ENCODE measurements at places on chromosomes 3 and 15. TPM values are rescaled to one million over a fixed set of nuclear protein-coding genes. Genes with fewer than 3 reads are reported as not detected.

TICRR gene
- total RNA-seq = 0.69 TPM

TNFSF10 gene
- 7.4 TPM for total RNA-seq

GLDN gene
- not detected for total RNA-seq

TCAIM gene
- total RNA-seq = 12.9 TPM

MCF2L2 gene
- total RNA-seq = 1.8 TPM

ACKR4 gene
- 0.11 TPM for total RNA-seq

DUOX2 gene
- not detected for total RNA-seq

DNA sequence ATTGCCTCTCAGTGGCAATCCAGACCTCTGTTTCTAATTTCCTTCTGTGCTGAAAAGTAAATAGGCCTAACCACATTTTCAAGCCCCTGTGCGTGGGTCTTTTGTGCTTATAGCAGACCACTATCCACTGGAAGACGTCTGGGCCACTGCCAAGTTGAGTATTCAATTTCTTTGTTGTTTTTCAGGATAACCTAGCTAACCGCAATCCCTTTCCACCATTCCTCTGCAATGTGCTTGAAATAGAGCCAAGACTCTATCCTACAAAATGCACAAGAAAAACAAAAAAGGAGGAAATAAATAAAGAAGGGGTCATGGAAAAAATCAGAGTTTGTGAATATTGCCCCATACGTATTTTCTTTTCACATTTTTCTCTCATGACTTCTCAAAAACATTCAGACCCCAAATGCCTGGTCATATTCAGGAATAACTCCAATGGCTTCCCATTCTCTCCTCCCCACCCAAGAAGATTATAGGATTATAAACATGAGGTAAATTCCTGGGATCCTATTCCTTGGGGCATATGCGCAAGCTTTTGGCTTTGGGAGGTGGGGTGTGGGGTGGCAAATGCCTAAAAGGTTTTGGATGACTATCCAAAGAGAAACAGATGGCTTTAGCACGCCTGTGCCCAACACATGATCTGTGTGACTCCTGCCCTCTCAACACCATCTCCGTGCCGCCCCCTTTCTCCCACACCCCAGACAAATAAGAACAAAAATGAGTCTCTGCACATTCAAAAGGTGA, 217.9 kb upstream of the THBS1 start:
- no peaks in the 10 kb centered on the region for H3K27me3 ChIP-seq
- no peak for DNase-seq
- H3K27ac ChIP-seq = no peak overlapping the region
- no peaks in the 10 kb centered on the region for H3K4me1 ChIP-seq
- no peak overlapping the region for H3K4me3 ChIP-seq

GRCh38 chr3:78645628-78646310, 1122.0 kb downstream of the ROBO1 start:
- H3K4me1 ChIP-seq = no peaks in the 10 kb centered on the region
- no peaks in the 10 kb centered on the region for H3K27me3 ChIP-seq
- H3K36me3 ChIP-seq = no peaks in the 10 kb centered on the region
- H3K4me3 ChIP-seq = no peak overlapping the region
- no peak for DNase-seq

- no peaks in the 10 kb centered on the region for H3K4me1 ChIP-seq
- H3K27me3 ChIP-seq = peaks cover 2% of the 10 kb centered on the region
- H3K4me3 ChIP-seq = no peak overlapping the region
- H3K27ac ChIP-seq = no peak overlapping the region
These were observed 235.1 kb upstream of the GAP43 start for GRCh38 chr3:115388166-115388565.

- peak overlapping the region; percentile 69 for H3K4me3 ChIP-seq
- peak overlapping the region; percentile 95 for H3K27ac ChIP-seq
- H3K36me3 ChIP-seq = peaks cover 13% of the 10 kb centered on the region
- peaks cover 62% of the 10 kb centered on the region for H3K4me1 ChIP-seq
- no peak for DNase-seq
- H3K27me3 ChIP-seq = no peaks in the 10 kb centered on the region
These were observed 43.2 kb downstream of the ARHGEF3 start for GRCh38 chr3:56758539-56758981.

- no peak overlapping the region for H3K4me3 ChIP-seq
- H3K36me3 ChIP-seq = peaks cover 76% of the 10 kb centered on the region
- H3K4me1 ChIP-seq = peaks cover 96% of the 10 kb centered on the region
- no peaks in the 10 kb centered on the region for H3K27me3 ChIP-seq
- DNase-seq = no peak
- peak overlapping the region; percentile 25 for H3K27ac ChIP-seq
These were observed 7.3 kb upstream of the ISG20 start for GRCh38 chr15:88631464-88632028.

- no peak overlapping the region for H3K4me3 ChIP-seq
- no peak overlapping the region for H3K27ac ChIP-seq
These were observed 96.3 kb downstream of the IGSF11 start for GRCh38 chr3:118938183-118938961.

DNA sequence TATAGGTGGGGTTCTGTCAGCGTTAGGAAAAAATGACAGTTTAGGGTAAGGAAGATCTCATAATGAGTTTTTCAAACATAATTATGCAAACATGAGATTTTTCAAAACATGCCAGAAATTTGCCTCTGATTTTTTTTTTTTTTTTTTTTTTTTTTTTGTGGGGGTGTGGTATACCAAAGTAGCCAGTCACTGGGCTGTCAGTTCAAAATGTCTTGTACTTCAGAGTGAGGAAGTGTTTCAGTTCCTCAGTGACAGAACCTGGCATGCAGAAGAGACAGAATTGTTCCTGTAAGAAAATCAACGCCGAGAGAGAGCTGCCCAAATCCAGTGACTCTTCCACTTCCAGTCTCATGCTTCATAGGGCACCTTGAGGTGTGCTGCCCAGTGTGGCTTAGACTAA, 9.7 kb downstream of the NCBP2 start:
- H3K27me3 ChIP-seq = no peaks in the 10 kb centered on the region
- H3K4me1 ChIP-seq = peaks cover 35% of the 10 kb centered on the region
- peaks cover 83% of the 10 kb centered on the region for H3K36me3 ChIP-seq
- no peak for DNase-seq
- H3K27ac ChIP-seq = peak overlapping the region; percentile 82

GRCh38 chr3:104519468-104520227, 847.1 kb upstream of the ALCAM start:
- H3K4me3 ChIP-seq = peak overlapping the region; percentile 68
- peaks cover 54% of the 10 kb centered on the region for H3K4me1 ChIP-seq
- DNase-seq = no peak

DNA sequence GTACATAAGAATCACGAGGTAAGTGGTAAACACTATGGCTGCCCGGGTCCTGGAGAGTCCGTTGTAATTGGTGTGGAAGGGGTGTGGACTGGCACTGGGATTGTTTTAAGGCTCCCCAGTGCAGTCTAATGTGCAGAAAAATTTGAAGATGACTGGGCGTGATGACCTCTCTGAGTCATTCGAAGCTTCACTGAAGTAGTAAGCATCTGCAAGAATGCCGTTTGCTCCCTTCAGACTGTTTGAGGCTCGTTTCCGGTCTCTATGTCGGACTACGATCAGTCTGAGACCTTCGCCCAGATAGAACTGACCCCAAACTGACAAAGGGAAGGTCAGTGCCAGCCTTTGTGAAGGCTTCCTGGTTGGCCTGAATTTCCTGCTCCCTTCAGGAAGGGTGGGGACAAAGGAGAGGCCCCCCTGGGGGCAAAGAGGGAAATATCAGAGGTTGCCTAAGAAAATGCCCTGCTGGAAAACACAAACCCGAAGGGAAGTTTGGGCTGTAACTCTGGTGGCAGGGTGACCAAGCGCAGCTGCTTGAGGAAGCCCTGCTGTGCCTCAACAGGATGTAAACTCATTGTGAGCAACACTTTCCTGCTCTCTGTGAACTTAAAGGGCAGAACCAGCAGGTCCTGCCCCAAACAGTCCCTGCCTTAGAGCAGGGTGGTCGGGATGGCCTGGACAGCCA, 34.6 kb downstream of the BTD start:
- peak overlapping the region; percentile 3 for H3K4me3 ChIP-seq
- H3K4me1 ChIP-seq = peaks cover 32% of the 10 kb centered on the region
- peak overlapping the region; percentile 78 for H3K27ac ChIP-seq
- H3K36me3 ChIP-seq = no peaks in the 10 kb centered on the region

DNA sequence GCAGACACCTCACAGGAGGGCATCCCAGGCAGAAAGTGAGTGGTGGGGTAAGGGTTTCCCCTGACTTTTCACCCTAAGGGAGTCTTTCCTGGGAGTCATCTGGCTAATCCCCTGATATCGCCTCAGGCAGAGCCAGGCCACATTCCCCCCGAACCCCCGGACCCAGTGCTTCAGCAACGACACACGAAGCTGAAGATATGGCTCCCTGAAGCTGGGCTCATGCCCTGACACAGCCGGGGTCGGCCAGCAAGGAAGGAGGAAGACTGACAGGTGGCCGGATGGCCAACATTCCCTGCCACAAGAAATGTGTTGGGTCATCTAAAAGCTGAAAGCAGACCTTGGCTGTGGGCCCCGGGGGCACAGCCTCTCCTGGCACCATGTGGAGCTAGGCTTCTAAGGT, 14.4 kb downstream of the CHST13 start:
- DNase-seq = peak; percentile 7
- no peaks in the 10 kb centered on the region for H3K4me1 ChIP-seq
- H3K36me3 ChIP-seq = no peaks in the 10 kb centered on the region
- no peaks in the 10 kb centered on the region for H3K27me3 ChIP-seq
- no peak overlapping the region for H3K27ac ChIP-seq

- no peaks in the 10 kb centered on the region for H3K27me3 ChIP-seq
- H3K4me1 ChIP-seq = peaks cover 53% of the 10 kb centered on the region
These were observed 43.6 kb downstream of the PDIA5 start for GRCh38 chr3:123110282-123110975.

- DNase-seq = no peak
- H3K36me3 ChIP-seq = peaks cover 5% of the 10 kb centered on the region
- H3K4me3 ChIP-seq = no peak within 1 kb of the TSS
These were observed at the start of gene SMCO1 for GRCh38 chr3:196514913-196515621. Gene SMCO1, minus strand, starts transcription at chr3:196515346. Its CDS starts 137 bp downstream, at chr3:196515209.

- peaks cover 13% of the 10 kb centered on the region for H3K27me3 ChIP-seq
- H3K36me3 ChIP-seq = no peaks in the 10 kb centered on the region
- no peak for DNase-seq
- H3K27ac ChIP-seq = no peak overlapping the region
- no peaks in the 10 kb centered on the region for H3K4me1 ChIP-seq
These were observed 13.8 kb upstream of the PPP4R2 start for GRCh38 chr3:72982609-72983366.

DNA sequence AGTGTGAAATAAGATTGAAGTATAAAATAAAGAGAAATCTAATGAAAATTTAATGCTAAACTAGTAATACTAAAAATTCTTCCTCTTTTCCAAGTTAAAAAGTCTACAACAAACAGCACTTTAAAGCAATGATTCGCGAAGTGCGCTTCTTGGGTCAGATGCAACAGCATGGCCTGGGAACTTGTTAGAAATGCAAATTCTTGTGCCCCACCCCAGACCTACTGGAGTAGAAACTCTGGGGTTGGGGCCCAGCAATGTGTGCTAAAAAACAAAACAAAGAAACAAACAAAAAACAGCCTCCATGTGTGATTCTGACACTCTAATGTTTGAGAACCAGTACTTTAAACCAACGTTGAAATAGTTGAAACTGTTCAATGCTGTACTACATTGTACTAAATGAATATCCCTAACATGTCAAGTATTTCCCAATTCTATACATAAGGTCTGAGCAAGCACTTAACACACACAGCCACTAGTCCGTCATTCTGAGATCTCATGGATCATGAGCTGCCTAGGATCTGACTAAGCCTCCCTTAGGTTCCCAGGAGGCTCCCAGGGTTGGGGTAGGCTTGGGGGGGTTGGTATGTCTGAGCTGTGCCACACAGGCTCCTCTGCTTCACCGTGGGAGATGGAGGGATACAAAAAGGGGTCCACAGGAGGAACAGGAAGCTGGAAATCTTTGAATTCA, 6.1 kb downstream of the RASGRP1 start:
- peak overlapping the region; percentile 25 for H3K27ac ChIP-seq
- H3K4me1 ChIP-seq = peaks cover 94% of the 10 kb centered on the region
- no peaks in the 10 kb centered on the region for H3K27me3 ChIP-seq
- peaks cover 64% of the 10 kb centered on the region for H3K36me3 ChIP-seq
- H3K4me3 ChIP-seq = peak overlapping the region; percentile 9

GRCh38 chr3:3802046-3802445, 2.8 kb downstream of the LRRN1 start:
- no peak for DNase-seq
- H3K27me3 ChIP-seq = peaks cover 32% of the 10 kb centered on the region
- no peaks in the 10 kb centered on the region for H3K36me3 ChIP-seq
- peaks cover 23% of the 10 kb centered on the region for H3K4me1 ChIP-seq
- H3K27ac ChIP-seq = no peak overlapping the region
- no peak overlapping the region for H3K4me3 ChIP-seq

DNA sequence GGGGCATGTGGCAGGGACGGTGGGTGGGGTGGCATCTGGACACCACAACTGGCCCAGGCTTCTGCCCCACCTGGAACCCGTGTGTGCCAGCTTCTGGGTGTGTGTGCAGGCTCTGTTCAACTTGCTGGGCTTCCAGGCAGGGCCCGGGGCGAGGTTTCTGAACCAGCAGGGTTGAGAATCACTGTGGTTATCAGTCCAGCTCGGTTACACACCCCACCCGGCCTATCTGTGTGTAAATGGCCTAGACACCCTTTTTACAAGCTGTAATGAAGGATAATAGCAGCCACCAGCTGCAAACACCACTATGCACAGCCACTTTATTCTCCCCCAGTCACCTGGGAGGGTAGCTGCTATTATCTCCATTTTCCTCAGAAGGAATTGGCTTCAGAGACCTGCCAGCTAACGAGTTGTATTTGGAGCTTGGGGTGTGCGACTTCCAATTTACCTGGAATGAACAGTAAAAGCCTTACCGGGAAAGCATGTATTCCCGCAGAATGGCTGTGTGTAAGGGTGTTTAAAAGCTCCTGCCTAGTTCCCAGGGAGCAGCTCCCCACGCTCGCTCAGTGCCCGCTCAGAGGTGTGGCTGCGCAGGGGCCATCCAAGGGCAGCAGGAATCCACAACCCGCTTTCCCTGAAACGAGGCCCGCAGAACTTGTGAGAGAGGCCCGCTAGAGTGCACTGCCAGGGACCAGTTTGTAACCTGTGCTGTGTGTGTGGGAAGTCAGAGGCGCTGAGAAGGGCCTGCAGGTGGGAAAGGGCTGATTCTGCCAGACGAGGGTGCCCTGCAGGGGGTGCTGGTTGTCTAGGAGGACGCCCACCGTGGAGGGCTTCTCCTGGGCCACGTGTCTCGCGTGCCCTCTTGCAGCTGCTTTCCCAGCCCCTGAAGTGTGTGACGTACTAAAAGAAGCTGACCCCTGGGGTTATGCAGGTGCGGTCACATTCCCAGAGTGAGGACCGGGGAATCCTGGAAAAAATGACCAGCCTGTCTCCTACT, 83.5 kb downstream of the C3orf70 start:
- no peaks in the 10 kb centered on the region for H3K36me3 ChIP-seq
- no peak overlapping the region for H3K27ac ChIP-seq
- H3K27me3 ChIP-seq = no peaks in the 10 kb centered on the region

GRCh38 chr3:58387650-58388546, 45.7 kb downstream of the PDHB start:
- peak overlapping the region; percentile 42 for H3K27ac ChIP-seq
- H3K4me1 ChIP-seq = peaks cover 50% of the 10 kb centered on the region
- no peak overlapping the region for H3K4me3 ChIP-seq
- H3K27me3 ChIP-seq = no peaks in the 10 kb centered on the region

DNA sequence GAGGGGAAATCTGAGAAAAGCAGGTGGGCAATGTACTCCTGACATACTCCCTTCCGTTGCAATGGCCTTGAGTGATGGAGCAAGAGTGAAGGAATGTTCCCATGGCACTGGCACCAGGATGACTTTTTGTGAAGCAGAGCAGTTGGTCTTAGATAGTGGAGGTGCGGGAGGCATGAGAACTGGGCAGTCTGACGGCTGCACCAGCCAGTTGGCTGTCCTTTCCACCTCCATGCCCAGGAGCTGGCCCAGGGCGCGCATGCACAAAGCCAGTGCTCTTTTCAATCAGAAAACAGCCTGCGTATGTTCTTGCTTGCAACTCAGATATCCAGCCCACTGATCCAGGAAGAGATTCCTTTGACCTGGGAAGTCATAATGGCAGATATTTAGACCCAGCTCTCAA, 136.8 kb downstream of the PGPEP1L start:
- no peak for DNase-seq
- H3K4me3 ChIP-seq = no peak overlapping the region
- peaks cover 4% of the 10 kb centered on the region for H3K36me3 ChIP-seq
- peaks cover 20% of the 10 kb centered on the region for H3K4me1 ChIP-seq

Measured in activated B cell treated with CpG ODN at 0.5 μM for 24 hours (primary cell).